ENCODE measurements at places on chromosomes 13 and 19.

DNA sequence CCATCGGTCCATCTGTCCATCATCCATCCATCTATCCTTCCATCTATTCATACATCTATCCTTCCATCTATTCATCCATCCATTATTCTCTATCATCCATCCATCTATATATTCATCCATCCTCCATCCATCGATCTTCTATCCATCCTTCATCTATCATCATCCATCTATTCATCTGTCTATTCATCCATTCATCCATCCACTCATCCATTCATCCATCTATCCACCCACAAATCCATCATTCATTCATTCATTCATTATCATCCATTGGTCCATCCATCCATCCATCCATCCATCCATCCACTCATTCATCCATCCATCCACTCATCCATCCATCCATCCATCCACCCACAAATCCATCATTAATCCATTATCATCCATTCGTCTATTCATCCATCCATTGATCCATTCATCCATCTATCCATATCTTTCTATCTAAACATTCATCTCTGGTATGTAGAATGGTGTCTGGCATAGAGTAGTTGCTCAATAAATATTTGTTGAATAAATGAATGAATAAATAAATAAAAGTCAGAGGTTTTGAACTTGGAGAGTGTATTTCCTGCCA lies 36.6 kb downstream of the ZNF536 start:
- DNase-seq, result no peak

GRCh38 chr13:39486758-39487157 lies 116.2 kb downstream of the LHFPL6 start:
- no peak for DNase-seq

DNA sequence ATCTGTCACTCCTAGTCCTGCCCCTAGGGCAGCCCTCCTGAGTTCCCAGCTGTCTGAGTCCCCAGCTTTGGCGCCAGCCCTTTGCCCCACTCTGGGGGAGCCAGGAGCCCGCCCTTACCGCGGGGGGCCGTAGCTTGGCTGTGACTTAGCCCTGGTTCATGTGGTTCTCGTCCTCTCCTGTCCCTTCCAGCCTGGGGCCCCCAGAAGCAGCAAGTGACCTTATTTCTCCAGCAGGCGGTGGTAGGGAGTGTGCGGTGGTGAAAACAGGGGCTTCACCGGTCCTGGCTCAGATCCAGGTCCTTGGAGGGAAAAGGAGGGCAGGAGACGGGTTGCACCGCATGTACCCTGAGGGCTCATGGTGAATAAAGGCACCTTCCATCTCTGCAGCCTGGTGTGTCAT lies 7.9 kb downstream of the GIPC3 start:
- no peak for DNase-seq

DNA sequence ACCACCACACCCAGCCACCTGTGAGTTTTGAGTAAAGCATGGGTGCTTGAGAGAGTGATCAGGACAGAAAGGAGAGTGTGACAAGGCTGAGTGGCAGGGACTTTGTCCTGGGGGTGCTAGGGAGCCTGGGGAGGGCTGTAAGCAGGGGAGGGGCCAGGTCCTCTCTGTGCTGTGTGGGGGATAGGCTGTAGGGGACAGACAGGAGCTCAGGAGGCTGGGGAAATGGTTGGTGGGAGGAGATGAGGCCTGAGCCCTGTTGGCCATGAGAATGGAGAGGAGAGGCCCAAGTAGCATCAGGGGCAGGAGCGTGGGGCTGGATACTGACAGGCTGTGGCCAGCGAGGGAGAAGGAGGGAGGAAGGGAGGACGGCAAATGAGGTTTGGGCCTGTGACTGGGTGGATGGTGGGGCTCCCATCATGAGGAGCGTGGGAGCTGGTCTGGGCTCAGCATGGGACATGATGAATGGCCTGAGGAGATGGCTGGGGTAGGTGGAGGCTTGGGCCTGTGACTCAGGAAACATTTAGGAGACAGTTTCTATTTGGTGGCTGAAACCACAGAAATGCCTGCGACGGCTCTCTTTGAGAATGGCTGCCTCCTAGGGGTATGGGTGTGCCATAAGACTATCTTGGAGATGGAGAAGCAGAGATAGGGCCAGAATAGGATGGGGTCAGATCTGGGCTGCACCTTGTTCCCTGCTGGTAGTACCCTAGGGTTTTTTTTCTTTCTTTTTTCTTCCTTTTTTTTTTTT lies 25.0 kb downstream of the GRIN2D start:
- peak; percentile 50 for DNase-seq

DNA sequence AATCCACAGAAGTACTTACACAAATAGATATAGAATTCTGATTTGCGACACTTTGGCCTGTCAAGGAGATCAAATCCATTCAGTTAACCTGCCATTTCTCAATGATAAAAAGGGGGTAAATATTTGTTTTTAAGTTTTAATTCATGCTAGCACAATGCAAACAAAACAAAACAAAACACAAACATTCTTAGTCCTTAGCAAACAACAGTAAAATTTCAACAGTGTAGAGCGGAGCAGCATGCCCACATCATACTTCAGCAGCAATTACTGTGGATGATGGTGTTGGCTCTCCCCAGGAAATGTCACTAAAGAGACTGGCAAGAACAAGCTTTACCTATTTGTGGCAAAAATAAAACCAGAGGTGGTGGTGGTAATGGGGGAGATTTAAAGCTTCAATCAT lies 625.2 kb upstream of the PCDH20 start:
- no peak for DNase-seq

DNA sequence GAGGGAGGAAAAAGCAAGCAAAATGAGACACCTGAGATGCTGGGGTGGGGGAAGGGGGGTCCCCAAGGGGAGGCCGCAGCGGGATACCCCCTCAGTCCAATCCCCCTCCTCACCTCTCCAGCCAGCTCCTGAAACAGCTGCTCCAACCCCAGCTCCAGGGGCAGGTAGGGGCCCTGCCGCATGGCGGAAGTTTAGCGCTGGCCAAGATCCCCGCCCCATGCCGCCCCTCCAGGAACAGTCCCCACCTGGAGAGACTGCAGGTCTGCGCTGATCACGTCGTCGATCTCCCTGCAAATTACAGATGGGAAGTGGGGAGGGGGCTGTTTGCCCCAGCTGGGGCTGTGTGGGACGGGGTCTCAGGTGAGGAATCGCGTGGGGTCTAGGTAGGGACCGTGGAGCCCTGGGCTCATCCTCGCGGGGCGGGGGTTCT lies 9.0 kb downstream of the CAPN12 start:
- no peak for DNase-seq

DNA sequence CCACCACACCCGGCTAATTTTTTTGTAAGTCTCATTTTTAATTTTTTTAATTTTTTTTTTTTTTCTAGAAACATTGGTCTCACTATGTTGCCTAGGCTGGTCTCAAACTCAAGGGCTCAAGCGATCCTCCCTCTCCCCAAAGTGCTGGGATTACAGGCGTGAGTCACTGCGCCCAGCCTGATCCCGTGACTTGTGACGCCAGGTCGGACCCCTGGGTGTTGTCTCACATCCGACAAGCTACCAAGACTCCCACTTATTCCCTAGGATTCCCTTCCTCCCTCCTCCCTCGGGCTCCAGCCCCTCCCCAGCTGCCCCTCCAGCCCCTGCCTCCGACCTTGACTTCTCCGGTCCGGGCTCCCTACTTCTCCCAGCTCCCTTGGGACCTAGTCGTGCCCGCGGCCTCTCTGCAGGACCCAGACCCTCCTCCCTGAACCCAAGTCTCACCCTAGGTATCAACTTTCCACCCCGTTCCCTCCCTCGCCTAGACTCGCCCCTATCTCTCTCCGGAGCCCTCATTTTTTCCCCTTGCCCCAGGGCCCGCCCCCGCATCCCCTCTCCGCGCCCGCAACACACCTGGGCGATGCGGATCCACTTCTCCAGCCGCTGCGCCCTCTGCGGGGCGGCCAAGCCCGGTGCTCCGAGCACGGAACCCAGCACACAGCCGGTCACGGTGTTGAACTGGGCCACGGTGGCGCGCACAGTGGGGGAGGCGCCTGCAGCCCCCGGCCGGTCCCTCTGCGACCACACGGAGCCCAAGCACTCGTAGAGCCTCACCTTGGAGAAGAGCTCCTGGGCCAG lies 13.1 kb downstream of the RGL3 start:
- no peak for DNase-seq

DNA sequence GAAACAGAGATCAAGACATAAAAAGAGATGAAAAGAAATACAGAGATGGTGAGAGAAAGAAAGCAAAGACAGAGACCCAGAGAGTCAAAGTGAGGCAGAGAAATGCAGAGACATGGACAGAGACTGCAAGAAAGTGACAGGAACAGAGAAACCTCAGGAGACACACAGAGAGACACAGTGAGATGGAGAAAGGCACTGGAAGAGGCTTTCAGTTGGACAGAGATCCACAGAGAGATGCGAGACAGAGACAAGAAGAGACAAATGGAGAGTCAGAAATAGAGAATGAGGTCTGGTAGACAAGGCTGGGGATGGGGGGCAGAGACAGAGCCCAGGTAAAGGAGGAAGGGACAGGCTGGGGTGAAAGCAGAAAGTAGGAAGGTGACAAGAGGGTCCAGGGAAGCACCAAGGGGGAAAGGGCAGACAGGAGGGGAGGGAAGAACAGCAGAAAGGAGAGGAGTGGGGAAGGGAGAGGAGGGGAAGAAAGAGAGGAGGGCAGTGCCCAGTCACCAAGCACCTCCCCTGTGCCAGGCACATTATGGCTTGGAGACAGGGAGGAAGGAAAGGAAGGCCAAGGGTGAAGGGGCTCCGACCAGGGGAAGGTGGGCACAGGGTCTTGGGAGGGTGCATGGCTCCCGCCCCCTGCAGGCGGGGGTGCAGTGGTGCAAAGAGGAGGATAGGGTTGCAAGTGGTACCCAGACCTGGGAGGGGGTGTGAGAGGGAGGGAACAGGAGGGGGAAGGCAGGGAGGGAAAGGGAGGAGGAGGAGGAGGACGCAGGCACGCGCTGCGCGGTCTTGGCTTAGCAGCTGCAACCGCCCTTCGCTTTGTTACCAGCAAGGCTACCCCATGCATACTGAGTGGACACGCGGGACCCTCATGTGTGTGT lies 38.4 kb downstream of the DEDD2 start:
- DNase-seq, result no peak

DNA sequence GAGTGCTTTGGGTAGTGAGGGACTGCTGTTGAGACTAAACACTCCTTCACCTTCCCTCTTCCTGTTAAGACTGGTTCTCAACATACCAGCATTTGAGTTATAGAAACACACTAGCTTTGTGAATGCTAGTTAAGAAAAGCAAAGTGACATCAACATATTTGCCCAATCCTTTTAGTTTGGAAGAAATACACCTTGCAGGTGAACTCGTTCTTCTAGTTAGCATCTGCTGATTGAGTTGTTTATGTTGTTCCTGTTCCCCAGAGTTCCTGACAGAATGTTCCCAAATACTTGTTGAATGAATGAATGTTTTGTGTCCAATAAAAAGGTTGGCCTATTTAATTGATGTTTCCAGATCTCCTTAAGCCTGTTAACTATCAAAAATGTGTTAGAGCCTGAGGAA lies 7.1 kb downstream of the LMO7 start:
- no peak for DNase-seq

DNA sequence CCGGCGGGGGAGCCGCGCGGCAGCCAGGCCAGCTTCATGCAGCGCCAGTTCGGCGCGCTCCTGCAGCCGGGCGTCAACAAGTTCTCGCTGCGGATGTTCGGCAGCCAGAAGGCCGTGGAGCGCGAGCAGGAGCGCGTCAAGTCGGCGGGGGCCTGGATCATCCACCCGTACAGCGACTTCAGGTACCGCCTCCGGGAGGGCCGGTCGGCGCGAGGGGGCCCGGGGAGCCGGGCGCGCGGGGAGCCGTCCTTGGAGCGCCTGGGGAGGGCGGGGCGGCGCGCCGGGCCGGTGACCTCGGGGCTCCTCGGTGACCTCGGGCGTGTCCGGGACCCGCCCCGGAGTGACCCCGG lies 690 bp downstream of the HCN2 start:
- no peak for DNase-seq

GRCh38 chr19:44552324-44552723 lies 22.8 kb upstream of the CEACAM20 start:
- DNase-seq, result peak; percentile 63

- DNase-seq, result no peak
Observed at GRCh38 chr19:57016076-57016475, 103.7 kb upstream of the USP29 start.

- DNase-seq, result peak; percentile 81
Observed at GRCh38 chr19:13861714-13862531, 15.0 kb upstream of the NANOS3 start.

DNA sequence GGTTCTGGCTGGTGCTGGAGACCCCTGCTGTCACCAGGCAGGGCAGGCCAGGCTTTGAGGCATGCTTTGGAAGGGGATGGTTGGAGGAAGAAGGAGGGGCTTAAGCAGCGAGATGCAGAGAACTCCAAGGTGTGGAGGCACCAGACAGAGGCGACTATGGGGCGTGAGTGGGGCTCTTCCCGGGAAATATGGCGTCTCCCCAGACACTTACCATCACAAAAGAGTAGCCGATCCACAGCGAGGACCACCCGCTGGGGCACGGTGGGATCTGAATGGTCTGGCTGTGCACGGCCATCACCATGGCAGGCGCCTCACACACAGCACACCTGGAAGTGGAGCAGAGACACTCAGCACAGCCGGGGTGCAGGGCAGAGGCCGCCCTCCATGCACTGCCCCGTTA lies 151.9 kb downstream of the COL4A1 start:
- DNase-seq, result no peak

- DNase-seq, result peak; percentile 5
Observed at GRCh38 chr13:106466691-106467426, 68.6 kb downstream of the EFNB2 start.

- no peak for DNase-seq
Observed at GRCh38 chr19:14889994-14890642, 4.2 kb upstream of the OR7A17 start.

DNA sequence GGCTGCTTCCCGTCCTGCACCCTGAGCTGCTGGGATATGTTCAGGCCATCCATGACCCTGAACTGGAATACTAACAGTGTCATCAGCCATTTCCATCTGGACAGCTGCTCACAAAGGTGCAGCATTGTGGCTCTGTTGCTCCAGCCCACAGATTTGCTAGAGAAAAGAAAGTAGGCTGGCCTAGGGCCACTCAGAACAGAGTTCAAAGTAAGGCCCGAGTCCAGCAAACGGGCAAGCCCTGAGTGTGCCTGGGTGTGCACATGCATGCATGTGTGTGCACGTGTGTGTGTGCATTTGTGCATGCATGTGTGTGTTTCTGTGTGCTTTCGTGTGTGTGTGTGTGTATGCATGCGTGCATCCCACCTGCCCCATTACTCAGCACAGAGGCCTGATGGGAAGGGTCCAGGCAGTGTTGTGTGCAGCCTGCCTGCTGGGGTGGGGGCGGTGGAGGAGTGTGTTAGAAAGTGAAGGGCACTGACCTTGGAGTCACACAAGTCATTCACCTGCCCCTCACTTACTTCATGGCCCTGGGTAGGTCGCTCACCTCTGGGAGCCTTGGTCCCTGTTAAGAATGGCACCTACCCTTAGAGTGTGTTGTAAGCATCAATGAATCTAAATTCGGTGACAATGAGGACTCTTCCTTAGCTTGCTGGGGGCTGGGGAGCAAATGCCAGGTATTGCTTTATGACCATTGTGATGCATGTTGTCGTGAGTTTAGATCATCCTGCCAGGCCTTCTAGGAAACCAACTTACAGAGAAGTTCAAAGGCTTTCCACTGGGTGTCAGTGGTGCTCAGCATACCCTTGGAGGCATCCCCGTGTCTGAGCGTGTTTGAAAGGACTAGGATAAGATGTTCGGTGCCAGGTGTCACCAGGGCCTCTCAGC lies 53.2 kb downstream of the GPR12 start:
- DNase-seq, result peak; percentile 79
